ENCODE measurements at places on chromosomes 2 and 18. TPM values are rescaled to one million over a fixed set of nuclear protein-coding genes. Genes with fewer than 3 reads are reported as not detected.

The UGT1A1 gene
- polyA plus RNA-seq = 0.58 TPM

The PLCL1 gene
- polyA plus RNA-seq = 16.8 TPM

DNA sequence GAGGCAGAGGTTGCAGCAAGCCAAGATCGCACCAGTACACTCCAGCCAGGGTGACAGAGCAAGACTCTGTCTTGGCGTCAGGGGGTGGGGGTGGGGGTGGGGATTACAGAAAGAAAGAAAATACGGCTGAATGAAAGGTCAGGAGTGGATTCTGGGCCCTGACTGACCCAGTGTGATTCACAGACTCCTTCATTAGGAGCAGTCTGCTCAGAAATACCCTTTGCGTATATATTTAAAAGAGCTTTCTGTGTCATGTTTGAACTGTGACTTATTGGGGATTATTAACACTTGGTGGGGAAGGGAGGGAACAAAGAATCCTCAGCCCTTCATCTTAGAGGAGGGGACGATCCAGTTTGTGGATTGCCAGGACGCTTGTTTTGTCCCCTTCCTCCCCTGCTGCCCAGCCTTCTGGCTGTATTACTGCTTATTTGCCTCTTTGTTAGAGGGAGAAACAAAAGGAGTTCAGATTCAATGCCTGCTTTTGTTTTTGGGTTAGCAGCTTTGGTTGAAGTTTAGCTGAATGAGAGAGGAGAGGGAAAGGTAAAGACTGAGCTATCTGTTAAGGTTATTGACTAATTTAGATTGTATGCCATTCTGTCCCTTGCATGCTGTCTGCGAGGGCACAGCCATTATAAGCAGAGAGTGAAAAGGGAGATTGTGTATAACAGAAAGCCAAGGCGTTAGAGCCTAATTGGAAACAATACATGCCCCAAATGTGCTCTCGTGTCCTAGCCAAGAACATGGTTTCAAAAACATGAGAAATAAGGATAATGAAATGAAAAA, 118.3 kb downstream of the FMNL2 start:
- DNase-seq = no peak

The HMSD gene
- polyA plus RNA-seq = 3.6 TPM

Data from left kidney (tissue), 8 donors.